Stimulated activated CD8-positive, alpha-beta memory T cell treated with anti-CD3 and anti-CD28 coated beads, Interleukin-4, amount 100 ng/mL, for 1 hour (primary cell): ENCODE measurements at places on chromosomes 16 and 17.

DNA sequence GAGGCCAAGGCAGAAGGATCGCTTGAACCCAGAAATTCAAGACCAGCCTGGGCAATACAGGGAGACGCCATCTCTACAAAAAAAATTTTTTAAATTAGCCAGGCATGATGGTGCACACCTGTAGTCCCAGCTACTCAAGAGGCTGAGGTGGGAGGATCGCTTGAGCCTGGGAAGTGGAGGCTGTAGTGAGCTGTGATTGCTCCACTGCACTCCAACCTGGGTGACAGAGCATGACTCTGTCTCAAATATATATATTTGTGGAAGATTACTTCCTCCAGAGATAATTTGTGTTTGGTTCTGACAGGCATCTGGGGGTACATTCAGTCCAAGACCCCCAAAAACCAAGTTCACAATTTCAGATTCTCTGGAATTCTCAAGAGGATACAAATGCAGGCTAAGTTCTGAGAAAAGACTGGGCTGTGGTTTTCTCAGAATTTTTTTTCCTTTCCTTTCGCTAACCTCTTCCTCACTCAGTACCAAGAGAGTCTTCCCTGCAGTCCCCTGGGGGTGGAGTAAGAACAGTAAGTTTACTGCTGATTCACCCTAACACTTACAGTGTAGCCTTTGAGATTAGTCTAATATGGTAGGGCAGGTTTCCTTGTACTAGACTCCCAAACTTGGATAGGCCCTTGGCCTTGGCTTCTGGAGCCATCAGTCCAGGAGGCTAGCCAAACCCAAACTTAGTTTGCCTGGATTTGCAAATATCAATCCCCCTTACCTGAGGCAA, 15.1 kb downstream of the GSDMB start:
- no peak for DNase-seq

GRCh38 chr17:41647038-41647813, 22.9 kb upstream of the KRT17 start:
- DNase-seq = no peak

- no peak for DNase-seq
Measured at GRCh38 chr16:11597235-11598095, 10.7 kb upstream of the LITAF start.

- no peak for DNase-seq
Measured at GRCh38 chr17:49218941-49219913, 8.7 kb downstream of the ABI3 start.

DNA sequence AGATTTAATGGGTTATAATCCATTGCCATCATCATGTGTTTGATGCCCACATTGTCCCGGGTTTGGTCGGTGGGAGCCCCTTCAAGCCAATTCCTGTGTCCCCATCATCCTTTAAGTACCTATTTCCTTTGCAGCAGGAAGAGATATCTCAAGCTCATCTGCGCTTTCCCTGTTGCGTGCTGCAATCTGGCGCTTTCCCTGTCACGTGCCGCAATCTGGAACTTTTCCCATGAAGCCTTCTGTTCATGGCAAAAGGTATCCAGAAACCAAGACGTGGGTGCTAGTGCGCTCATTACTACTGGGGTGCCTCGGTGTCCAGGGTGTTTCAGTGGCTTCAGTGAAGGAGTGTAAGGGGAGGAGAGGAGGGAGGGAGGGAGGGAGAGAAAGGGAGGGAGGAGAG, 174.6 kb upstream of the ZNF469 start:
- no peak for DNase-seq

DNA sequence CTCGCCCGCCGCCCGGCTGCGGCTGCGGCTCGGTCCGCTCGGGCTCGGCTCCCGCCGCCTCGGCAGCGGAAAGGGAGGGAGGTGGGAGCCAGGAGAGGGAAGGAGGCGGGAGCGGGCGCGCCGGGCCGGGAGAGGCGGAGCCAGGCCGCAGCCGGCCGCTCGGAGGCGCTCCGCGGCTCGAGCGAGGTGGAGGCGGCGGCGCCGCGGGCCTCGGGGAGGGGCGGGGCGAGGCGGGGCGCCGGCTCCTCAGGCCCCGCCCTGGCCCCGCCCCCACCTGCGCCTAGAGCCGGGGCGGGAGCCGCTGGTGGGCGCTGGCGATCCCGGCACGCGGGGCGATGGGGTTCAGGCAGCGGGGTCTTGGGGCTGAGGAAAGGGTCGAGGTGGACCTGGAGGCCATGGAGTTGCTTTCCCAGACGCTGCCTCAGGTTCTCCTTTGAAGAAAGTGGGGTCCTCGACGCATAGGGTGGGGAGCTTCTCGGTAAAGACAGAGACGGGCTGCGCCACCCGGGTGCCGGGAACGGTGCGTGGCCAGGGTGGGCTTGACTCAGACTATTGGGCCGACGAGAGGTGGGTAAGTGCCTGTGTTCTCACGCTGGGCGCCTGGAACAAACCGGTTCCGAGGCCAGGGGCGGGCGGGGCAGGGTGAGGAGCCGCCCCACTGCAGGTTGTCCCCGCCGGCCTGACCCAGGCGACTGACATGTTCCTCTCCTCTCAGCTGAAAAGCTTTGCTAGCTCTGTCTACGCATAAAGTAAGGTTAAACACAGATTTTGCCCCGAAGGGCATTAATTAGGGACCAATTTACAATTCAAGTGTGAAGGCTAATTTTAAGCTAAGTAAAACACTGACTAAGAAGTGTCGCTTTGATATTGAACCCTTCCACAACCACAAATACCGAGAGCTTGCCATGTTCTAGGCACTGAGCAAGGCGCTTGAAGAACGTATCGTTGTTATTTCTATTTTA, at the start of gene CMTM4:
Gene CMTM4 (minus strand): TSS at position 75 of the 962 bp plus-strand sequence. CDS start 218 bp downstream, outside the sequence.
- peak; percentile 45 for DNase-seq

DNA sequence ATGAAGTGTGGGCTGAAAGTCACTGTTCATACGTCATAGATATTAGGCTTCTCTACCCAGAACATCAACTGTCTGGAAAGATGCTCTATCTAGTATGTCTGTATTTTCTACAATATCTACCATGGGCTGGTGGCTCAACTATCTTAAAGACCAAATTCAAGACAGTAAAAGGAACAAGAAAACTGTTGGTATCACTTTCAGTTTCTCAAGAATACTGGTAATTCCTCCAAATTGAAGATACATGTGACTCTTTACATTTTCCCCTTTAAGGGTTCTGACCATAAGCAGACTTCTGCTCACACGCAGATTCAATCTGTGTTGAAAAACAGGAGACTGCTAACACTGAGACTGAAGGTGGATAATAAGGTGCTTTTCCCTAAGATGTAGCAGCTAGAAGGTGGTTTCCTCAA, 24.2 kb downstream of the XPO6 start:
- DNase-seq = no peak

DNA sequence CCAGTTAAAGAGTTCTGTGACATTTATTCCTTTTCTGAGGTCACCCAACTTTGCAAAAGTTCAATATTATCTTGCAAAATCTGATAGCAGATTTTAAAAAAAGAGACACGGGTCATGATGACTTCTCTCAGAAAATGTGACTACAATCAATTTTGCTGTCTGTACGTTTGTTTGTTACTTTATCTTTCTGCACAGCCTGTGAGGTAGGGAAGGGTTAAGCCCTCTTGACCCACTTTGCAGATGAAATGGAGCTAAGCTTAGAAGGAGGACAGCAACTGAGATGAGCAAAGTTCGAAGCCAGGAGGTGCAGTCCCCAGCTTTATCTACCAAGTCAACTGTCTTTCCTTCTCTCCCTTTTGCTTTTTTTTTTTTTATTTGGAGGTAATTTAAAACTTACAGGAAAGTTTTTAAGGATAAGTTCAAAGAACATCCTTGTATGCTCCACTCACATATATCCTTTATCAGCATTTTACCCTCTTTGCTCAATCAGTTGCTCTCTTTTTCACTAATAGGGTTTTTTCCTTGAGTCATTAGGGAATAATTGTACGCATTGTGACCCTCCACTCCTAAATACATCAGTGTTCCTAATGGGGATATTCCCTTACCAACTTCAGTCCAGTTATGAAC, 86.8 kb downstream of the MSI2 start:
- DNase-seq = no peak

- DNase-seq = no peak
Measured at GRCh38 chr17:77890771-77891170, 67.7 kb upstream of the TNRC6C start.

- no peak for DNase-seq
Measured at GRCh38 chr16:85048921-85049562, 21.4 kb downstream of the KIAA0513 start.

GRCh38 chr17:62970610-62971009, 4.6 kb downstream of the TANC2 start:
- no peak for DNase-seq

DNA sequence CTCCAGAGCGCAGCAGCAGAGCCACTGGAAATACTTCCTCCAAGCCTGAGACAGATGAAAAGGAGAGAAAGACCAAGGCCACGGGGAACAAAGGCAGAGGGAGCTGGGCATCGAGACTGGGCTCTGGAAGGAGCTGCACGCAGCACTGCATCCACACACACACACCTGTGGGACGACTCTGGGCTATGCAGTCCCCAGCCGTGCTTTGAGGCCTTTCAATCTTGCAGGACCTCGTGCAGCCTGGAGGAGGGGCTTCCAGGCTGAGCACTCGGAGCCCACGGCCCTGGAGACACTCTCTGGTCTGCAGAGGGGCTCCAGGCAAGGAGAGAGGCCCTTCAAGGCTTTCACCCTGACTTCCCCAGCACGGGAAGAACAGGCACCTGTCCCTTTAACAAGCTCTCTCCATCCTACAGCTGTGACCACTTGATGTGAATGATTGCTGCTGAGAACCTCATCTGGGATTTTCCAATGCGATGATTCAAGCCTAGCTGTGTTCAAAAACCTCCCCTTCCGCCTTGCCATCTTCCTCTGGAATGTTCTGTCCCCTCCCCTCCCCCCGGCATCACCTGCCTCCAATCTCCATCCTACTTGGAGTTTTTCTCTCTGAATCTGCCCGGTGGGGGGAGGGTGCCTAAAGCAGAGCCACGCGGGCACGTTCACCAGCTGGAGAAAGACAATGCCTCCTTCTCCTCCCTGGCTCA, 37.5 kb downstream of the RBFOX3 start:
- DNase-seq = no peak

DNA sequence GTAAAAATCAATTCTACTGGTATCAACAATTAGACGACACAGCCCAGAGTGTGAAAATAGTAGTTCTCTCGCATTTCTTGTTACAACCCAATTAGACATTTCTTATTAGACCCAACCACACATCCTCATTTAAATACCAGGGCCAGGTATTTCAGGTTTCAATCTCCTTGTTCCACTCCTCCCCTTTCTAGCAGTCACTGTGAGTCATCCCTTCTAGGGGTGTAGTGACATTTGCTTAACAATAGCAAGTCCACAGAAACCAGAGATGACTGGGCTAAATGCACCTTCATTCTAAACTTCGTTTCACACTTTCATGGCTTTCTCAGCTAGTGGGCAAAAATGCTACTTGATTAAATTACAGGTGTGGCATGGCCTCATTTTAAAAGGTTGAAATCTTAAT, 116.9 kb upstream of the CACNG3 start:
- DNase-seq = no peak

GRCh38 chr16:63752347-63752746, 1369.5 kb downstream of the CDH11 start:
- DNase-seq = no peak

- no peak for DNase-seq
Measured at GRCh38 chr17:15398291-15398690, 56.9 kb upstream of the TEKT3 start.

DNA sequence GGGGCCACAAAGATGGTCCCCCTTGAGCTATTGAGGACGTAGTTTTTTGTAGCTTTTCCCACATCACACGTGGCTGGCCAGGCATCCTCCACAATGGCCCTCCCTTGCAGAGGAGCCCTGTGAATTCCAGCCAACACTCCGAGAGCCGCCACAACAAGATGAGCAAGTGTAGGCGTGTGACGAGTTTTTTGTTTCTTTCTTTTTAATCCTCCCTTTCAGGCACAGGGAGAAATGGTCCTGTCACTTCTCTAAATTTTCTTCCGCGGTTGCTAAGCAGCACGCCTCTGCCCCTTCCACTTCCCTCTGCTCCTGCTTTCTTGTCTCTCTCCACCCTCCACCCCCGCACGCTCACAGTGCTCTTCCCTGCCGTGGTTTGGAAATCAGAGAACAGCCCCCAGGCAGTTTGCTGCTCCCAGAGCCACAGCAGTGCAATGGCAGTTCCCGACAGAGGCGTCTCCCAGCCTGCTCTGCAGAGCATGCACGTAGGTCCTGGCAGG, 68.0 kb upstream of the MRTFB start:
- no peak for DNase-seq

DNA sequence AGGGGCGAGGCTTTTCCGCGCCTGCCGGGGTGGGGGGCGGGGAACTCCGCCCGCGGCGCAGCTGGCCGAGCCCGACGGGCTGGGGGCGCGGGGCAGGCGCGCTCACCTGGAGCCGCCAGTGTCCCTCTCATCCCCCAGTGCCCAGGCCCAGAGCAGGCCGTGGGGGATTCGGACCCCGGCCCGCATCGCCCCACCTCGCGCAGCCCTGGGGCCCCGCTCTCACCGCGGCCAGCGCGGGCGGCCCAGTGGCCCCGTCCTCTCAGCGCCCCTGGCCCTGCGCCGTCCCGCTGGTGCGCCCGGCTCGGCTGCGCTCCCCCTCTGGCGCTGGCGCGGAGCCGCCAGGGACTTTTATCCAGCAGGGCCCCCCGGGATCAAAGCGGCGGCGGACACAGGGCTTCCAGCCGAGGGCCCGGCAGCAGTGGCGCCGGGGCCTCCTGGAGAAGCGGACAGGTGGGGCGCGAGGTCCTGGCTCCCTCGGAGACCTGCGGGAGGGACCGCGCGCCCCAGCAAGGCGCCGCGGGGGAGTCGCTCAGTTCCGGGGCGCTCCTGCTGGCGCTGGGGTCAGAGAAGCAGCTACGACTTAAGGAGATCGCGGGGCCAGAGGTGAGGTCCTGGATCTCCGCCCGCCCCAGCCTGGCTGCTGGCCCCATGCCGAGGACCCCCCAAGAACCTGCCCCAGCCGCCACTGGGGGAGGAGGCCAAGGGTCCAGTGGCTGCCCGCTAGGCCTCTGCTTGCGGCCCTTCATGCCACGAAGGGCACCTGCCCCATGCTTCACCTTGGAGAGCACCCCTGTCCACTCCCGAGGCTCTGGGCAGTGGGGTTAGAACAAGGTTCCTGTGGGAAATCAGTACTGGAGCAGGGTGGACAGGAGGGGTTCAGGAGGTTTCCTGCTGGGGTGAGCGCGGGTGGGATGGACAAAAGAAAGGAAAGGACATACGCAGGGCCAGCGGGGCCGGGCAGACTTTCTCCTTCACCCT, 823 bp upstream of the NOTUM start:
- DNase-seq = no peak

- DNase-seq = no peak
Measured at GRCh38 chr17:69959283-69959682, 115.7 kb upstream of the KCNJ16 start.

- DNase-seq = no peak
Measured at GRCh38 chr16:14436401-14436955, 193.6 kb downstream of the PARN start.

DNA sequence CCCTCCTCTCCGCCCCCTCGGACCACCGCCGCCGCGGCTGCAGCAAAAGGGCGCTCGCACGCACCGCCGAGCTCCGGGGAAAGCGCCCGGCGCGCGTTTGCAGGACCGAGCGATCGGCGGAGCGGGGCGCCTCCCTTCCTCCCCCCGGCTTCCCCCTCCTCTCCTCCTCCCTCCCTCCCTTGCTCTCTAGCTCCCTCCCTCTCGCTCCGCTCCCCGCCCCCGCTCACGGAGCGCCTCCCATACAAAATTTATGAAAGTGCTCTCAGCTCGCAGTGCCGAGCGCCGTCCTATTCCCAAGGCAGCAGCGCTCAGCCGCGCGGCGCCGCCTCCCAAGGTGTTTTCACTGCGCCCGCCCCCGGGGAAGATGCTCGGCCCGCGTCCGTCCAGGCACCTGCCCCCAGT, at the start of gene RTN4RL1:
Gene RTN4RL1 (minus strand): TSS at position 115 of the 402 bp plus-strand sequence. CDS start 469 bp downstream, outside the sequence.
- peak; percentile 47 for DNase-seq

GRCh38 chr17:43024407-43025289, at the start of gene RND2:
TSS of gene RND2 (plus strand) at chr17:43025231. CDS start at chr17:43025348, 117 bp downstream.
- peak; percentile 41 for DNase-seq
